ENCODE measurements at places on chromosomes 7 and 10. TPM values are rescaled to one million over a fixed set of nuclear protein-coding genes. Genes with fewer than 3 reads are reported as not detected.

DNA sequence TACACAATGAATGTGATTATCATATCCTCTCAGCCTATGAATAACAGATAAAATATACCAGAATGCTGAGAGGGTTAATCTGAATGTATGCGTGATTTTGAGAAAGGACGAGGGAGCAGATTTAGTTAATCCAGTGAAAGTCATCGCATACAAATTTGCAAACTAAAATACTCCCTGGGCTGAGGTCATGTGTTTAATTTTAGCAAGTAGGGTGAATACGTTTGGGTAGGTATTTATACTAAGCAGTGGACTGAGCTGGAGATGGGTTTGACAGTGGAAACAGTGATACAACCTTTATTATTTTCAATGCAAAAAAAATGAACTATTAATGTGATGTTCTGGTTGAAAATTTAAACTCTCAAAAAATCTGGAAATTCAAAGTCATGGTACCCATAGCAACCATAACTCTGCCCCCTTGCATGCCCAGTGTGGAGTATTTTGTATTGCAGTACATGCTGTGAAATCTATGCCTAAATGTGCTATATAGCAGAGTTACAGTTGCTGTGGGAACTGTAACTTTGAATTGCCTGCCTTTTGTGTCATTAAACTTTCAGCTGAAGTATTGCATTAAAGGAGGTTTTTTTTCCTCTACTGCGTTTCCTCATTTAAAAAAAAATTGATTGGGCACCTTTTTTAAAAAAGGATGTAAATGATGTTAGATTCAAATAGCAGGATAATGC lies 9.5 kb upstream of the ARID5B start:
- H3K36me3 ChIP-seq, result no peaks in the 10 kb centered on the region
- H3K4me3 ChIP-seq, result no peak overlapping the region
- H3K27ac ChIP-seq, result no peak overlapping the region

The MYPN gene
- 7.1 TPM for total RNA-seq

DNA sequence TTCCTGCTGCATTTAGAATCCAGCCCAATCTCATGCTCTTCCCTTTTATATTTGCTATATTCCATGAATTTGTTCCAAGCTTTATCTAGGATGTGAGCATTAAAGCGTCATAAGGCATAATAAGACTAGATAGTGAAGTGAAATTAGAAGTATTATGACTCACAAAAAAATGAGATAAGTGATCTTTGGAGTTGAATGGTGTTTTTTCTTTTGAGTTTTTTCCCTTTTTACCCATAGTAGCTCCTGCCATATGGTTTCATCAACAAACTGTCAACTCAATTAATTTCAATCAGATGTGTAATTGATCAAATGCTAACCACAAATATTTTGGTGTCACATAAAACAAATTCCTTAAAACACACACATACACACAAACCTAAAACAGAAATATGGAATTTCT lies 17.0 kb downstream of the KLHDC10 start:
- no peaks in the 10 kb centered on the region for H3K36me3 ChIP-seq
- H3K27ac ChIP-seq, result no peak overlapping the region
- H3K4me3 ChIP-seq, result no peak overlapping the region
- no peak for DNase-seq
- H3K4me1 ChIP-seq, result no peaks in the 10 kb centered on the region

DNA sequence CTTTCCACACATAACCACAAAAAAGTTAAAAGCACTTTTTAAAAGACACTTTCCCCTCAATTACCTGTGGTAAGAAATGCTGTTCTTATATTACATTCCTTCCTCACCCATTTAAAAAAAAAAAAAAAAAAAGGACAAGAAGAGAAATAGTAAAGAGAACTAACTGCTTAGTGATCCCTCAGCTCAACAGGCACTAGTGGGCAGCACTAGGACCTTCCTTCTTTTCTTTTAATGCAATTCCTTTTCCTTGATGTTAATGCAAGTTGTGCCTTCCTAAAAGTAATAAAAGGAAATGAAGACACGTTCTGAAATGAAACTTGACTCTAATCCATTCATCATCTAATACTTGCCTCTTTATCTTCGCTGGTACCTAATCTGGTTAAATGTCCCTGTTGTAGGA lies 189.7 kb downstream of the TCF7L2 start:
- H3K27ac ChIP-seq, result no peak overlapping the region
- no peaks in the 10 kb centered on the region for H3K27me3 ChIP-seq
- H3K4me3 ChIP-seq, result no peak overlapping the region
- DNase-seq, result no peak
- H3K4me1 ChIP-seq, result no peaks in the 10 kb centered on the region

The ZSWIM8 gene
- 152 TPM for total RNA-seq

The CC2D2B gene
- total RNA-seq, result not detected

- no peaks in the 10 kb centered on the region for H3K4me1 ChIP-seq
- H3K4me3 ChIP-seq, result peak overlapping the region; percentile 63
- no peaks in the 10 kb centered on the region for H3K36me3 ChIP-seq
- no peak for DNase-seq
- H3K27me3 ChIP-seq, result no peaks in the 10 kb centered on the region
Measured at GRCh38 chr7:53812135-53812534, 730.0 kb upstream of the VSTM2A start.

GRCh38 chr10:116164291-116164690 lies 108.7 kb downstream of the GFRA1 start:
- no peaks in the 10 kb centered on the region for H3K4me1 ChIP-seq
- no peaks in the 10 kb centered on the region for H3K36me3 ChIP-seq
- H3K27me3 ChIP-seq, result no peaks in the 10 kb centered on the region
- H3K4me3 ChIP-seq, result no peak overlapping the region
- no peak overlapping the region for H3K27ac ChIP-seq

GRCh38 chr7:151246851-151247580 lies 1.5 kb downstream of the SMARCD3 start:
- H3K27me3 ChIP-seq, result no peaks in the 10 kb centered on the region
- peaks cover 4% of the 10 kb centered on the region for H3K4me1 ChIP-seq
- H3K4me3 ChIP-seq, result no peak overlapping the region
- DNase-seq, result no peak

DNA sequence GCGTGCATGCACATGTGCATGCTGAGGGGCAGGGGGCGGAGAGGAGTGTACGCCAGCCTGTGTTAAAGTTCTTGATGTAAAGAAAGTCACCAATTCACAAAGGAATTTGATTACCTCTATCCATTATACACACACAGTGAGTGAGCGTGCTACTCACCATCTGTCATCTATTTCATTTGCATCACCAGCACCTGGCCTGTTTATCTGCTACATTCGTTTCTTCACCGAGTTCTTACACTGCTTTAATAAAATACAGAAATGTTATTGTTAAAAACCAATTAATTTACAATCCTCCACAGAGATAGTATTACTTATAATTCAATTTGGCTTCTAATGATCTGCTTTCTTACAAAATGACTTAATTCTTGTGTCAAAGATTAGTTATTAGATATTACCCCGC lies 32.6 kb downstream of the NEUROD6 start:
- H3K27ac ChIP-seq, result no peak overlapping the region
- DNase-seq, result no peak
- no peak overlapping the region for H3K4me3 ChIP-seq
- H3K4me1 ChIP-seq, result no peaks in the 10 kb centered on the region
- peaks cover 94% of the 10 kb centered on the region for H3K27me3 ChIP-seq
- H3K36me3 ChIP-seq, result no peaks in the 10 kb centered on the region

DNA sequence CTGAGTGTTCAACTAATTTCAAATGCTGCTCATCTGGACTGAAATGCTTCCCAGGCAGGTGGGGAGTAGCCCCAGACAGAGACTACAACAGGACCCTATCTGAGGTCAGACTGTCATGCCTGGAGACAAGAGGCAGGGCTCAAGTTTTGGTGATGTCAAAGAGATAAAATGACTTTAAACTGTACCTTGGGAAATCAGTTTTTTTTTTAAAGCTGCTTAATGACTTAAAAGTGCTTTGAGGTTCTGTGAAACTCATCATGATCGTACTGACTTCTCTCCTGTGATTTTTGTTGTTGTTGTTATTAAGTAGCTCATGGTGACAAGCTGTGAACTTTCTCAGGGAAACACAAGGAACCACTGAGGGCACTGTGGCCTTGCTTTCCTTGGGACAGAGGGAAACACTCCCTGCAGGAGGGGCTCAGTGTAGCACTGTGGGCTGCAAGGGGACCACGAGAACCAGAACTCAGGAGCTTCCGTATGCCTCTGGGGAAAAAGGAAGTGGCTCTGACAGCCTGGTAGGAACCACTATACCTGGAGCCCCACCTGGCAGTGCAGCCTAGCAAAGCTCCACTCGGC lies 9.5 kb downstream of the HIPK2 start:
- H3K27me3 ChIP-seq, result no peaks in the 10 kb centered on the region
- no peak overlapping the region for H3K4me3 ChIP-seq
- no peak overlapping the region for H3K27ac ChIP-seq
- H3K36me3 ChIP-seq, result peaks cover 55% of the 10 kb centered on the region
- H3K4me1 ChIP-seq, result peaks cover 36% of the 10 kb centered on the region
- no peak for DNase-seq

The PLEKHS1 gene
- total RNA-seq, result not detected

- no peak for DNase-seq
- H3K27ac ChIP-seq, result no peak overlapping the region
- H3K27me3 ChIP-seq, result 0 out of 2 replicates have a peak, but pooled peaks cover under 1% of the 10 kb centered on the region
- H3K36me3 ChIP-seq, result no peaks in the 10 kb centered on the region
- no peak overlapping the region for H3K4me3 ChIP-seq
Measured at GRCh38 chr10:123944661-123945060, 53.1 kb upstream of the CPXM2 start.

GRCh38 chr10:8350250-8350967 lies 295.9 kb downstream of the GATA3 start:
- H3K27me3 ChIP-seq, result no peaks in the 10 kb centered on the region
- H3K4me3 ChIP-seq, result no peak overlapping the region
- no peaks in the 10 kb centered on the region for H3K4me1 ChIP-seq
- H3K36me3 ChIP-seq, result no peaks in the 10 kb centered on the region
- peak; percentile 2 for DNase-seq

DNA sequence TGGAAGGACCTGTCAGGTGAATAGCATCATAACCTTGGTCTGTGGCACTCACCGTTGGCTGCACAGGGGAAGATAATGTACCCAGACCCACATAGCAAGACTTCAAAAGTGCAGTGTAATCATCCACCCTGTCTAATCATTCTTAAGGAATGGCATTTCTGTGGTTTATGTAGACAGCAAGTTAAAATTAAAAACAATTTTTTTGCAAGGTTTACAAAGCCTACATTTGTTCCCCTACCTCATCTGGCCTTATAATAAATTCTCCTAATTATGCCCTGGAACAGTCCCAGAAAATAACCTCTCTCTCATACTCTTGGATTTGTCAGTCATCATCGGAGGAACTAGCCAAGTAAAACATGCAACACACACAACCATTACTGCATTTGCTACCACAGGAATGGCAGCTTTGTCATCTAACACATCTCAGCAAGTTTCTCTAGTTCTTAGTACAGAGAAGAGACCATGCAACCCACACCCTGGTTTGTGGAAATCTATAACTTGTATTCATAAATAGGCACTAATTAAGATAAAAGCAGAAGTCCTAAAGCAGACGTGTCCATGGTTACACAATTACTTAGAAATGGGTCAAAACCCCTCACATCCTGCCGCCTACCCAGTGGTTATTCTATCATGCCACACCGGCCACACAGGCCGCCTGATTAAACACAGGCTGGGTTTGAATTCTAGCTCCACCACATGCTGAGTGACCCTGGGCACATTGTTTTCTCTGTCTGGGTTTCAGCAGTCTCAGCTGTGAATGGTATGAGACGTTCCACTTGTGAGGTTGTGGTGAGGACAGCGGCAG lies 19.1 kb downstream of the ABLIM1 start:
- H3K36me3 ChIP-seq, result no peaks in the 10 kb centered on the region
- DNase-seq, result no peak
- no peak overlapping the region for H3K27ac ChIP-seq
- no peak overlapping the region for H3K4me3 ChIP-seq
- H3K4me1 ChIP-seq, result peaks cover 15% of the 10 kb centered on the region

GRCh38 chr10:72027498-72027897 lies 60.9 kb downstream of the SPOCK2 start:
- peak; percentile 77 for DNase-seq
- H3K27ac ChIP-seq, result peak overlapping the region; percentile 91
- peaks cover 22% of the 10 kb centered on the region for H3K4me1 ChIP-seq

Data from PC-3 (cell line).